Anterior cingulate cortex (tissue), 58 donors: ENCODE measurements at places on chromosomes 7 and 10.

DNA sequence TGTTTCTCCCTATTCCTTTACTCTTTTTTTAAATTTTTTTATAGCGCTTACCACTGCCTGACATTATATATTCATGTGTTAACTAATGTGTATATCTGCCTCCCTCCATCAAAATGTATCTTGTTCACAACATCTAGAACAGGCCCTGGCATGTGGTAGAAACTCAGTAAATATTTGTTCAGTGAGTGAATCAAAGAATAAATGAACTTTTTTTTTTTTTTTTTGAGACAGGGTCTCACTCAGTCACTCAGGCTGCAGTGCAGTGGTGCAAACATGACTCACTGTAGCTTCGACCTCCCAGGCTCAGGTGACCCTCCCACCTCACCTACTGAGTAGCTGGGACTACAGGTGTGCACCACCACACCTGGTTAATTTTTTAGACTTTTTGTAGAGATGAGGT is 7.5 kb upstream of the CALD1 start:
- no peak for DNase-seq

- no peak for DNase-seq
Measured at GRCh38 chr10:121956111-121957061, 18.6 kb downstream of the NSMCE4A start.

DNA sequence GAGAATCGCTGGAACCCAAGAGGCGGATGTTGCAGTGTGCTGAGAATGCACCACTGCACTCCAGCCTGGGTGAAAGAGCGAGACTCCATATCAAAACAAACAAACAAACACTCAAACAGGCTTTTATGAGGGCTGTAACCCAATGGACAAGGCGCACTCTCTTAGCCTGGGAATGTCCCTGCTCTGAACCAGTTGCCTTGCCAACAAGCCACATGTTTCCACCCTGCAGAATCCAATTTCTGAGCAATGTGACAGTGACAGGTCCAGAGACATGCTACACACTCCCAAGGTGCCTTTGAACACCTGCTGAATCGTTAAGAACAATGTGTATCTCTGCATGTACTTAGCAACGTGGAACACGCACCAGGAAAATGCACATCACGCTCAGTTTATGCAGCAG is 186.8 kb upstream of the AUTS2 start:
- DNase-seq: no peak

DNA sequence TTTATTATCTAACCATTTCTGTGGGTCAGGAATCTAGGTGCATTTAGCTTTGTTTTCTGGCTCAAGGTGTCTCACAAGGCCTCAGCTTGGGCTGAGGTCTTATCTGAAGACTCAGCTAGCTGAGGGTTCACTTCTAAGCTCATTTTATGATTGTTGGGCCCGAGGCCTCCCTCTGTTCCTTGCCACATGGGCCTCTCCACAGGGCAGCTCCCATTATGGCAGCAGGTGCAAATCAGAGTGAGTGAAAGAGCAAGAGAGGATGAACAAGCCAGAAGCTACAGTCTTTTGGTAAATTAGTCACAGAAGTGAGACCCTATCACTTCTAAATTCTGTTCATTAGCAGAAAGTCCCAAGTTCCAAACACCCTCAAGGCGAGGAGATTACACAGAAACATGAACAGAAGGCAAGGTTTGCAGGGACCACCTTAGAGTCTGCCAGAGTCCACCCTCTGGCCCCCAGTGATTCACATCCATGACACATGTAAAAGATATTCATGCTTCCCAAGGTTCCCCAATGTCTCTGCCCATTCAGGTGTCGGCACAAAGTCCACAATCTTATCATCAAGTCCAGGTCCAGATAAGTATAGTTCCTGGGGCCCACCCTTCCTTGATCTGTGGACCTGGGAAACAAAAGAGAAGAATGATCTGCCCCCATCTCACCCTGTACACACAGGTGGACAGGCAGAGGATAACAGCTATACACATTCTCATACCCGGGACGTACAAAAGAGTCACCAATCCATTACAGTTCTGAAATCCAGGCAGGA is 23.7 kb downstream of the FIGNL1 start:
- no peak for DNase-seq

- DNase-seq: peak; percentile 70
Measured at GRCh38 chr10:48287417-48288391, 13.2 kb upstream of the FRMPD2 start.

GRCh38 chr7:2521952-2522591 is 2.5 kb downstream of the LFNG start:
- DNase-seq: no peak

- DNase-seq: no peak
Measured at GRCh38 chr7:95737828-95738505, 34.4 kb upstream of the DYNC1I1 start.

DNA sequence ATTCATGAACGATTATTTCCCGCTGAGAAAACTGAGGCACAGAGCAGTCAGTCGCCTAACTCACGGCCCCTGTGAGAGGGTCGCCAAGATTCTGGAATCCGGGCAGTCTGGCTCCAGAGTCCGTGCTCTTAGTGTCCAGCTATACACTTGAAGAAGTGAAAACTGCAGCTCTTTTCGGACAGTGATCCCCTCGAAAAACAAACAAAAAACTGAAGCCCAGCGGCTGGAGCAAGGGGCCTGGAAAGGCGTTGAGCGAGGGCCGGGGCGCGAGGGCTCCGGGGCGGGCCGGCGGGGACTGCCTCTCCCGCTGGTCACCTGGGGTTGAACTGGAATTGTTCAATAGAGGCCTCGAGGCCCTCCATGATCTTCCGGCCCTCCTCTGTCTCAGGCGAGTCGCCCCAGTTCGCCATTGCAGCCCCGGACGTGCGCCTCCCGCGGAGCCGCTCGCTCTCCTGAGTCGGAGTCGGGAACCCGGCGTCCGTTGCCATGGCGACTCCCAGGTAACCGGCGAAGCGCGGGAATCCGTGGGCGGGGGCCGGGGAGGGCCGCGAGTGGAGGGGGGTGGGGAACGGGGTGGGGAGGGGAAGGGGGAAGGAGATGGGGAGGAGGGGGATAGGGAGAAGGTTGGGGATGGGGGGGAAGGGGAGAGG is 881 bp downstream of the C10orf67 start:
- peak; percentile 73 for DNase-seq

DNA sequence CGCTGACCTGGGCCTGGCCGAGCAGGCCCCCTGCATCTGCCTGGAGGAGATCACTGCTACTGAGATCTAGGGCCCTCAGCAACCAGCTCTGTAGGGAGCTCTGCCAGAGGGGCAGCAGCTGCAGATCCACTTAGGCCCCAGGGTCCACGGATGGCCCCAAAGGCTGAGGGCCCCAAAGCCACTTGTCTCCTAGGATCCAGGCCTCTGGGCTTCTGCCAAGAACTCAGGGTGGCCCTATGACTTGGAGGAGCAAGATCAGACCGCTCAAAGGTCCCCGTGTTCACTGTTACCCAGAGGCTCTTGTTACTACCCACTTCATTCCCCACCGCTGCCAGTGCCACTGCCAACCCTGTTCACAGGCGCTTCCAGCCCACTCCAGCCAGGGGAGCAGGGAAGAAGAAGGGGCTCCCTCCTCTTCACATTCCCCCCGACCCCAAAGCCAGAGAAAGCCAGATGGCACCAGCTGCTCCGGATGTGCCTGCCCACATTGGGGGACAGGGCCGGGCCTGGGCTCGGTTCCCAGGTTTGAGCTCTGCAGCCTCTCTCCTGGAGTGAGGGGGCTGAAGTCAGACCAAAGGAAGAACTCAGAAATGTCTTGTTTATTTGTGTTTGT is 7.6 kb downstream of the LZTS2 start:
- no peak for DNase-seq

DNA sequence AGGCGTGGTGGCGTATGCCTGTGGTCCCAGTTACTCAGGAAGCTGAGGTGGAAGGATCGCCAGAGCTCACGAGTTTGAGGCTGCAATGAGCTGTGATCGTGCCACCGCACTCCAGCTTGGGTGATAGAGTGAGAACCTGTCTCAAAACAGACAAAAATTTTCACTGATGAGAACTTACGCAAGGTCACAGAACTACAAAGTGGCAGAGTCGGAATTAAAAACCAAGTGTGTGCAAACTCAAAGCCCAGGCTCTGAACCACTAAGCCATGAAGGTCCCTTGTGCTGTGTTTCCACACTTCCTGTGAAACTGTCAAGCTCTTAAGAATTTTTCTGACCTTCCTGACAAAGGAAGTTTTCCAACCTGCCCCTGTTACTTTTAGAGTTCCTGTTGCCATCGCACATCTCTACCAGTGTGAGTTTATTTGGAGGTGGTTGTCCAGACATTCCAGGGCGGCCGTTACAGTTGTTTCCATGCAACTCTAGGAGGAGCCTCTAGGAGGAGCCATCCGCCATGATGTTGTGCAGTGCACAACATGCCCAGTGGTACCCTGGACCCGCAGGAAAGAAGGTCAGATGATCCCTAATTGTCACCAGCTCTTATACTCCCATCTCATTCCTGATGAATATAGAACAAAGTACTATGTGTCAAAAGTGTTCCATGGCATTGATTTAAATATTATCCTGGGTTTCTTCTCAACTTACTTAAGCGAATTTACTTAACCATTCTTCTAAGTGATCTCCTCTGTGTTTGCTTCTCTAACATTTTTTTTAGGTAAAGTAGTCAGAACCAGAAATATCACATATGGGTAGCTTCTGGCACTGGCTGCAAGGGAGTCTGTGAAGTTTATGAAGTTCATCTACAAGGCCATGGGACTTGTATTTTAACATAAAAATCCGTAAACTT is 49.0 kb upstream of the LYZL1 start:
- no peak for DNase-seq

DNA sequence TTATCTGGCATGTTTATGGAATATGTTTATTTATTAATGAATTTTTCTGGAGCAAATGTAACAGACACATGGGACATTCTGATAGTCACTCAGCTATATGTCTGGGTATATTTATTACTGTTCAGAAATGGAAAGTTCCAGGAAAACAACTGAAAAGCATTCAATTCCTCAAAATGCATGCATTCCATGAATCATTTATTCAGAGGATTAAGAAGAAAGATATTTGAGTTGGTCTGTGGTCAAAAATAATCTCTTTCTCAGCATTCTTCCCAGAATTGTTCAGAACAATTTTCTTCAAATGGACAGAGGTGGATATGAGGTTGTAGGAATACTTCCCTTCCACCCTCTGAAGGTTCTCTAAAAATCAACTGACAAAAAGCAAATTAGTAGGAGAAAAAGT is 97.6 kb upstream of the ITGB1 start:
- no peak for DNase-seq

GRCh38 chr7:147022056-147022455 is 905.5 kb downstream of the CNTNAP2 start:
- DNase-seq: no peak

GRCh38 chr10:61733358-61733940 is 70.7 kb downstream of the CABCOCO1 start:
- no peak for DNase-seq

DNA sequence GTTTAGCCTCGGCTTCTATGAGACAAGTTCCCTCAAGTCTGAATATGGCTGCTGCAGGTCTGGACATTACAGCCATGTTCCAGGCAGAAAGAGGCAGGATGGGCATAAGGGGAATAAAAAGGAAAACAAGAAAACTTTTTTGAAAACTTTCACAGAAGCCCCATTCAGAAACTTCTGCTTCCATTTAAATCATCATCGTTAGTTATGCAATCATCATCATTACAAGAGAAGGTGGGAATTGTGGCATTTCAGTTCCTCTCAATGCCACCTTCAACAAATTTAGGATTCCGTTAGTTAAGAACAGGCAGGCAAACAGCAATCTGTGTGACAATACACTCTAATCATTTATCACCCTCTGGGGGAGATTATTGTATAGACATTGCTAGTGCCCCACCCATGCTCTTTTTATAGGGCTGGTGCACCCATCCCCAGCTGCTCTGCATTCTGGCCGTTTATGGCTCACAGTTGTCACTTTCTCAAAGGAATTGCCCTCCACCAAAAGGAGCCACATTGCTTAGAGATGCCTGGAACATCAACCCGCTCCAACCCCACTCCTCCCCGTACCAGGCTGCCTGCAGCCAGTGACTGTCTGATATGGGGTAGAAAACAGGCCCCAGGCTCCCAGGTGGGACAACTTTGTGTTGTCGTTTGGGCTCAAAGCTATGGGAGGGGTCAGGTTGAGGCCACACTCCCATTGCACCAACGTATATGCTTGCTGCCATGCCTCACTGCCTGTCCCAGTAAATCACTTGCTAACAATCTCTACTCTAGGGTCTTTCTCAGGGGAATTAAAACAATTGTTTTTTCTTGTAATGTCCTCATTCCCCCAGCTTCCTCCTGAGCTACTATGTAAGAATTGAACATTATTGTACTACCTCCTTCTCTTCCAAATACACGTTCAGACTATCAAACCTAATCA is 24.2 kb downstream of the ITGB8 start:
- no peak for DNase-seq

GRCh38 chr10:35042783-35043182 is 47.4 kb downstream of the CUL2 start:
- no peak for DNase-seq

DNA sequence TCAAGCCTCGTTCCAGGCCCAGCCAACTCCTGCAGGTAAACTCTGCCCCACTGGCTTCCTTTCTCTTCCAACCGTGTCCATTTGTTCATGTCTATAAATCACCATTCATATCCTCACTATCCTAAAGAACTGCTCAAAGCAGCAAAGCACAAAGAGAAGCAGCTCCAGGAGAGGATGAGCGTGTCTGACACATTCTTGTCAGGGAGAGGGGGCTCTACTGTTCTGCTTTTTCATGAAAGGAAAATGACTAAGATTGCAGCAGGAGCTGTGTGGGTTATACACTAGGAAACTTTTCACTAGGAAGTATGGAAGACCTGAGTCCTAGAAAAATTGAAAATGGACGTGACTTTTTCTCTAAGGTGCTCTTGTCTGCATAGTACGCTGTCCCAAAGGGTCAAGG is 16.7 kb downstream of the AGFG2 start:
- no peak for DNase-seq

GRCh38 chr7:148500978-148501377 is 89.6 kb upstream of the C7orf33 start:
- no peak for DNase-seq

- no peak for DNase-seq
Measured at GRCh38 chr10:78650122-78650521, 418.6 kb upstream of the ZMIZ1 start.

DNA sequence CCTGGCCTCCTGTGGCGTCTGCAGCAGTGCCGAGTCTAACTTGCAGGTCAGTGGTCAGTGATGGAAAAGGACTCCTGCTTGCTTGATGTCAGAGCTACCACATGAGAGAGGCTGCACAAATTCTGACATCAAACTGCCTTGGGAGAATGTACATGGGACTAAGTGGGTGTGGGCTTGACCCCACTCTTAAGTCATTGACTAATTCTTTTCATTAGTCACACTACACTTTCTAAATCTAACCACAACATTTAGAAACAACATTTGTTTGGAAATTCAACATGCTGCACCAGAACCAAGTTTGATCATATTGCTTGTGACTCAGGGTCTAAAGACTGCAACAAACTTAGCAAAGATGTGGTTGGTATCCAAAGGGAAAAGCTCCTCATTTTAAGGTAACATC is 24.4 kb upstream of the CDC14C start:
- no peak for DNase-seq

GRCh38 chr10:69676301-69676700 is 46.3 kb downstream of the FAM241B start:
- DNase-seq: no peak
